ENCODE measurements at places on chromosomes 12 and 14.

GRCh38 chr14:54344445-54344844, 52.4 kb upstream of the CDKN3 start:
- DNase-seq, result no peak

- DNase-seq, result no peak
These were observed 17.4 kb downstream of the P2RX4 start for GRCh38 chr12:121227294-121227693.

DNA sequence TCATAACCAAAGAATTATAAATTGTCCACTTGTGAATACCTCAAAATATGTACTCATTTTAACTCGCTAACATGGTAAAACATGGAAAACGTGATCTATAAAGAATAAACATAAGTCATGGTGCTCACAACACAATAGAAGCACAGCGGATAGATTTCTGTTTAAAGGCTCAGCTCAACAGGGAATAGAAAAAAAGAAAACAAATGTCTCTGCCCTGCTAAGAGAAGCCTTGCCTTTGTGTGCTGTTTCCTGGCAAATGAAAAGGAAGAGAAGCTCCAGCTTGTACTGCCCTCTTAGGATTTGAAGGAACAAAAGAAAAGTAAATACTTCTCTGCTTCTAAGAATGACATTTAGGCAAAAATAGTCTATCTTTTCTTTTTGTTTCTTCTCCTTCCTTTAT, 121.0 kb upstream of the KRR1 start:
- DNase-seq, result no peak

- DNase-seq, result no peak
These were observed 16.2 kb upstream of the VSX2 start for GRCh38 chr14:74223016-74223415.

- DNase-seq, result no peak
These were observed 181.0 kb upstream of the GZMB start for GRCh38 chr14:24814944-24815343.

GRCh38 chr14:37573356-37573755, 21.7 kb downstream of the FOXA1 start:
- DNase-seq, result no peak

- no peak for DNase-seq
These were observed 4.3 kb downstream of the SLC2A14 start for GRCh38 chr12:7868391-7868790.

GRCh38 chr14:96168581-96168980, 36.1 kb upstream of the BDKRB2 start:
- DNase-seq, result no peak

DNA sequence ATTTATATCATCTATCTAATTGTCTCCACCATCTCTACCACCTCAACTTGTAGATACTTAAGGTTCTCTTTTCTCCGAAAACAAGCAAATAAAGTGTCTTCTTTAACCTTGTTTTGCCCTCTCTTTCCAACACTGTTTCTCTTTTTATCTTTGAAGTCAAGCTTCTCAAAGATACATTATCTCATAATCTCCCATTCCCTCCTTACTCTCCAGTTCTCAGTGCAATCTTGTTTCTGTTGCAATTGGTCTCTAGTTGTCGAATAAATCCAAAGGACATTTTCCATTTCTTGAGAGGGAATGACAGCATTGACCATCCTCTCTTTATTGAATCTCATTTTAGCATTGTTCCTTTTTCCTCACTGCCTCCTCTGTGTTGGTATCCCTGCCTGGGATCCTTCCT, 383.3 kb downstream of the SOX5 start:
- no peak for DNase-seq

DNA sequence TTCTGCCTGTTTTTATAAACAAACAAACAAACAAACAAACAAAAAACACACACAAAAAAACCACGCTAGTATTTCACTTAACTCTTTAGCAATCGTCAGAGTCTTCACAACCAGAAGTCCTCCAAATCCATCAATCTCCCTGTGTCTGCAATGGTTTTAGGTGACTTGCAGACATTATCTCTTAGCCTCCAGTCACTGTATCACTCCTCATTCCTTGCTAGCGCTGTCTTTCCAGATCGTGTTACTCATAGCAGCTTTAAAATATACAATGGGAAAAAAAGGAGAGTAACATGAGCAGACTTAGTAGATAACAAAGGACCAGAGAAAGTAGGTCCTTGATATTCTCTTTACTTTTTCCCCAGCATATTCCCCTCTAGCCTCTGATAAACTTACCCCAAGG, 15.5 kb upstream of the ETNK1 start:
- DNase-seq, result no peak

GRCh38 chr14:60350366-60350720, 101.3 kb downstream of the PPM1A start:
- no peak for DNase-seq

DNA sequence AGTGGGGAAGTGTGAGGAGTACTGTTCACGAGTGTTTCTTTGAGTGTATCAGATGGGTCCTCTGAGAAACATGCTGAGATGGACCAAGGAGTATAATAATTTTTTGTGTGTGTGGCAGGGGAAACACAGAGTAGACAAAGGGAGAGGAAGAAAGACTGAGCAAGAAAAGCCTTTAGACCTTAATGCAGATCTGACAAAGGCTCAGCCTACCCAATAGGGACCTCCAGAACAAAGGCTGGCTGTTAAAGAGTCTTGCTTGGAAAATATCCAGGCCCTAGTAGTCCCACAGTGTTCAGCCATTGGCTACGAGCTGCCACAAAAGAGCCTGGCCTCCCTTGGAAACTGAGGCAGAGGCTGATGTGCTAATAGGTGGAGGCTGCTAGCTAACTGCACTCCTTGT, 13.5 kb downstream of the COQ5 start:
- DNase-seq, result no peak

DNA sequence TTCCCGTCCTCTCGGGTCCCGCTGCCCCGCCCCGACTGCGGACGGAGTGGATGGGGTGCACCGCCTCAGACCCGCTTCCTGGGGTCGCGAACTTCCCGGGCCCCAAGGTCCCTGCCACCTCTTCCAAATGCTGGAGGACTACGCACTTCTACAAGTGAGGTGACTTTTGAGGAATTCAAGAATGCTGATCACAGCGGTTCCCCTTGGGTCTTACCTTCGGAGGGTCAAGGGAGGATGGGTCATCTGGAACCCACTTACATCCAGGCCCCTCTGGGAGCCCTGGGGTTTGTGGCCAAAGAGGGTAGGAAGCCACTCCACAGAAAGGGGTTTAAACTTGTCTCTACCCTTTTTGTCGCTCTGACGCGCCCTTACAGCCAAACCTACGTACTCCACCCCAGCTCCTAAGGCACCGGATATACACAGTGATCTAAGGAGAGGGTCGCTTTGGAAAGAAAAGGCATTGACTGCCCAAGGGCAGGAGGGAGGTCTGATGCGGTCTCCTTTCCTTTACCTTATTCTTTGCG, 532 bp upstream of the PRKD1 start:
- no peak for DNase-seq

GRCh38 chr14:103239751-103240150, 94.3 kb upstream of the EIF5 start:
- no peak for DNase-seq

DNA sequence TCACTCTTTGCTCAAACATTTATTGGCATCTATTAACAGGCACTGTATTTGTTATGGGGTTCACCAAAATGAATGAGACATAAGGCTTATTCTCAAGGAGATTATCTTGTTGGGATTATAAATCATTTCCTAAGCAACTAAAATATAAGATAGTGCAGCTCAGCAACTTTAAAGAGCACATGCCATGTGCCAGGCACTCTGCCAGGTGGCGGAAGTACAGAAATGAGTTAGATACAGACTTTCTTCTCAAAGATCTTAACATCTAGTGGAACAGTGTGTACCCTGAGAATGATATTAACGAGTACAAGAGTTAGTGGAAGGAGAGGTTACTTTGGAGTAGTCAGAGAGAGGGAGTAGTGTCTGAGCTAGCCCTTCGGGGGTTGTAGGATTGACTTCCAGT, 28.4 kb upstream of the TOMM20L start:
- no peak for DNase-seq

GRCh38 chr12:112419297-112420133, 768 bp downstream of the PTPN11 start:
- DNase-seq, result no peak

Measured in stimulated activated CD8-positive, alpha-beta memory T cell treated with anti-CD3 and anti-CD28 coated beads, Interleukin-2, amount 100 ng/mL, for 48 hours (primary cell).